ENCODE measurements at places on chromosomes 5 and 9.

DNA sequence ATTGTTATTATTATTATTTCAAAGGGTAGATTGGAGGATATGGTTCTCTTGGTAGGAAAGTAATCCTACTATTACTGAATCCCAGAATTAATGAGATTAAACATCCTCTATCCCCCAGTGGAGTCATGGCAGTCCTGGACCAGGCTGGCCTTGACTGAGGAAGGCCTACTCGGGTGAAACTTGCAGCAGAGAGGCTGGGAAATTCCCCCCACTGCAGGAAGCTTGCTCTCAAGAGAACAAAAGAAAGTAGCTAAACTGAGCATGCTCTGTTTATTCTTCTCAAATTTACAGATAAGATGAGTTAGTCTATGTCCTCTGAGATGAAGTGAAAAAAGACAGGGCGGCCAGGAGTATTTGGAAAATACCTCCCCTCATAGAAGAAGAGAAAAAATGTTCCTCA is 233.9 kb upstream of the RPS23 start:
- no peak for DNase-seq

- no peak for DNase-seq
Measured at GRCh38 chr5:150557509-150557872, 49.6 kb downstream of the NDST1 start.

DNA sequence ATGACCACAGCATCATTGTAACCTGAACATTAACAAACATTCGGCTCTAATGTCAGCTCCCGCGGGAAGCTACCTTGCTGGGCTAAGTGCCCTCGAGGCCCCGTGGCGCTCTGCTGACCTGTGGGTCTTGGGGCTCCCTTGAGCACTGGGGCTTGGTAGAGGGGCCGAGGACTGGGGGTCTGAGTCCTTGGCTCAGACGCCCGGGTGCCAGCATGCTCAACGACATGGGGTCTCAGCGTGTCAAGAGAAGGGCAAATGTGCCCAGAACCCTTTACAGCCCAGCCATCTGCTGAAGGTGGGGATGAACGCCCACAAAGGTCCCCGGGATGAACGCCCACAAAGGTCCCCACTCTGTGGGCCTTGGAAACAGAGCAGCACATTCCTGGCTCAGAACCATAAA is 39.7 kb upstream of the SARDH start:
- no peak for DNase-seq

- DNase-seq, result no peak
Measured at GRCh38 chr5:39440958-39441624, 16.3 kb upstream of the DAB2 start.

- no peak for DNase-seq
Measured at GRCh38 chr9:31023847-31024246, 1360.6 kb upstream of the ACO1 start.

DNA sequence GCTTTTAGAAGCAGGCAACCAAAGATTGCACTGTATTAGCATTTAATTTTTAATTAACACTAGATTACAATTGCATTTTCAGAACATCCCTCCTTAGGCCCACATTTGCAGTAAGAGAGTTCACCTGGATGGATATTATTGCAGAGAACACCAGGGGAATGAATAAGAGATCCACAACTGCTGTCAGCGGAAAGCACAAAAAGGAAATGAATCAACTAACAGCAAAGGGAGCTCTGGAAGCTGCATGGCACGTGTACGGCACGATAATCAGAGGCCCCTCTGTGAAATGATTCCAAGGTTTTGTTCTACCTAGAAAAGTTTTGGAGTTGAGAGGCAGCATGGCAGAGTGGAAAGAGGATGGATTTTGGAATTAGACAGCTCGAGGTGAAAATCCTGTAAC is 361.2 kb upstream of the C9orf72 start:
- DNase-seq, result no peak

- DNase-seq, result no peak
Measured at GRCh38 chr5:113866763-113867162, 353.3 kb downstream of the YTHDC2 start.

DNA sequence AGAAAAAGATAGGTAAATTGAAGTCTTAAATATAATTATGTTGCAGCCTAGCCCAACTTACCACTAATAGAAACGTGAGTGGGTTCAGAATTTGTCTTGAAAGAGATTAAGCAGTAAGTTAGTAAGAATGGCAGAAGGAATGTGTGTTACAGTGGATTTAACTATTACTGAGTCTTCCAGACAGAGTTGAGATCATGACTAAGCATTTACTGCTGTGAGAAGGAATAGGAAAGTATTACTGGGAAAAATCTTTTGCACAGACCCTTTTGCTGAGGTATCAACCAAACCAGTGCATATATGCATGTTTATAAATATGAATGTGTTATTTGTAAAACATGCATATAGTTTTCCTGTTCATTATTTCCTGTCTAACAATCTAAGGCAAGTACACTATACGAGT is 112.8 kb upstream of the EFNA5 start:
- no peak for DNase-seq

GRCh38 chr5:76715736-76716455 is at the start of gene F2R:
F2R (plus strand) TSS chr5:76716126; CDS start chr5:76716308, 182 bp downstream.
- no peak for DNase-seq

DNA sequence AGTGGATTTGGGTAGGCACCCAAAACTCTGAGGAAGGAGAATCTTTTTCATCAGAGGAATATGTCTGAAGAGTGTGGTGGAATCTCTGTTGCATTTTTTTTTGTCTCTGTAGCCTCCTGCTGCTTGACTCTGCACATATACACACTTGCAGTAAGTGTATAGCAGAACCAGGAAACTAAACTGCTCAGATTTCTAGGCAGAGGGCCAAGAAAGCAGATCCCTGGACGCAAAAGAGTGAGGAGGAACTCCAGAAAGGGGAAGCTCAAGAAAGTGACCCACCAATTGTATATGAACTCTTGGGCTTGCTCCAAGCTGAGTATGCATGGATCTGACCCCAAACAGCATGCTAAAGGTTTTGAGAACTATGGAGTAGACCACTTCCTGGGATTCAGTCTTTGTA is 181.8 kb downstream of the GADD45G start:
- no peak for DNase-seq

DNA sequence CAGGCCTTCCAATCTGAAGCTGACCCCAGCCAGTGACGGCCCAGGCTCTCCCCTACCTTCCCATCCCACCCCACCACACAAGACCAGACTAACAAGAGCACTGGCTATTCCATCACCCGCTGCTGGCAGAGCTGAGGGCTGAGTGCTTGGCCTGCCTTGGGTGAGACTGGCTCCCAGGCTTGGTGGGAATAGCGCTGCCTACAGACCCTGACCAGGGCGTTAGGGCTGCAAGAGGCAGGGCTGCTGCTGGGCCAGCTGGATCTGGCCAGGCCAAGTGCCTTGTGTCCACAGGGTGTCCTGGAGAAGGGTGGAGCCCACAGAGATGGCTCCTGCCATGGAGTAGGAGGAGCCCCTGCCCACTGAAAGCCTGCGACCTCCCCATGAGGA is 31.6 kb upstream of the ANGPTL2 start:
- DNase-seq, result no peak

GRCh38 chr9:86078731-86079130 is 20.6 kb downstream of the GOLM1 start:
- DNase-seq, result no peak

GRCh38 chr5:37738057-37738691 is 101.7 kb downstream of the GDNF start:
- no peak for DNase-seq

DNA sequence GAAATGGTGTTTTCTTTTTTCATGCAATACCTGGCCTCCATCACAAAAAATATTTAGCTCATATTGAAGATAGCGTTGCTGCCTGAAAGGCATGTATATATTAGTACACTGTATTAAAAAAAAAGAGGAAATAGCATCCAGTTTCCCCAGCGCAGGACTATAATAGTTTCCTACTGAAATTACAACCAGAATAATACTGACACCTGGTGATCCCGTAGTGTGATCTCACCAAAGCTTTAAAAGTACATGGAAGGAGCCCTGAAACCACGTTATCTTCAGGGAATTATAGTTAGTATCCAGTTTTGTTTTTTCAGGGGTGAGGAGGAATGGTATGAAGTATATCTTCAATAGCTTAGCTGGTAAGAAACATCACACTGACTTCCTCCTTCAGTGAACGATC is 264.9 kb downstream of the CD180 start:
- no peak for DNase-seq

DNA sequence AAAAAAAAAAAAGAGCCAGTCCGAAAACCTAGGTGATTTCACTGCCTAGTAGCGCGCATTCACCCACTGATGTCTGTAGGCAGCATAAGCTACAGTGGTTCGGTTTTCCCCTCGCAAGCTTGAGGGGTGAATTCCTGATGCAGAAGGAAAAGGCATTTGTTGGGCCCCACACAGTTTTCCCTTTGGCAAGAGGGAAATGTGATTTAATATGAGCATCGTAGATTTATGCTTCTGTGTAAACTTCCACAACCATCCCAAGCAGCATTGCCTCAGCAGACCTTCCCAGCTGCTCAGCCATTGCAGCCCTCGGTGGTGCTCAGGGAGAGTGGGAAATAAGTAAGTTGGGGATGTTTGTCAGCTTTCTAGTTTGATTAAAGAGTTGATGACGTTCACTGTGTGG is 231.5 kb upstream of the PPP1R2B start:
- no peak for DNase-seq

GRCh38 chr9:134405527-134405926 is 79.3 kb downstream of the RXRA start:
- DNase-seq, result no peak

DNA sequence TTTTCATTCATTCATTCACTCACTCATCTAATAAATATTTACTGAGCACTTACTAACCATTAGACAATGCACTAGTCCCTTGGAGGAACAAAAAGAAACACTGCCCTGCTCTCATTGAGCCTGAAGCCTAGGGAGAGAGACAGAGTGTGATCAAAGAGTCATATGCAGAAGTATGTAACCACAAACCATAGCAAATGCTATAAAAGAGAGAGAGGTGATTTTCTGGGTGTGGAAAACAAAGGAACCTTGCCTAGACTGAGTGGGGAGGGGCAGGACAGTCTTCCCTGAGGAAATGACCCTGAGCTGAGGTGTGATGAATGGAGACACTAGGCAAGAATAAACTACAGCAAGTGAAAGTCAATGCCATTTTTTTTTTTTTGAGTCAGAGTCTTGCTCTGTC is 10.8 kb upstream of the ADRA1B start:
- no peak for DNase-seq

- DNase-seq, result no peak
Measured at GRCh38 chr5:66013906-66014305, 87.5 kb downstream of the ERBIN start.

- DNase-seq, result no peak
Measured at GRCh38 chr5:79285833-79286232, 49.9 kb downstream of the JMY start.

Data from SIG-M5 (cell line).